ENCODE measurements at places on chromosomes 2 and 18. TPM values are rescaled to one million over a fixed set of nuclear protein-coding genes. Genes with fewer than 3 reads are reported as not detected.

DNA sequence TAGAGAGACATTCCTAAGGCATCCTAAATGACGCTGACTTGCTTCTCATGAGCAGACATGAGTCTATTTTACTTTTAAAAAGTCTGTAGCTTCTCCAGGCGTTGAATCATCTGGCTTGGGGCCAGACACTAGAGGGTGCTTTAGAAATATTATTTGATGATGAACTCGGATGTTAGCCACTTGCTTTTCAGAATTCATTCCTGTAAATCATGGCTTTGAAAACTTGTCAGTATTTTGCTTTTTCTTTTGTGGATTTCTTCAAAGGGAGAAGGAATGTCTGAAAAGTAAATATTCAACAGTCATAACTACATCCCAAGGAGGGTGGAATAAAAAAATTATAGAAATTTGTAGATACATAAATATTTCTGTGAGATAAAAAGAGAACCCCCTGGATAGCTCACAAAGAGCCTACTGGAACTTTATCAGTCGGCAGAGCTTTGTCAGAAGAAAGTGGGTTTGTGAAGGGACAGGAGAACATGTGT lies 370.8 kb downstream of the OSR1 start:
- no peak overlapping the region for H3K27ac ChIP-seq
- no peaks in the 10 kb centered on the region for H3K27me3 ChIP-seq
- H3K4me1 ChIP-seq, result no peaks in the 10 kb centered on the region

GRCh38 chr2:111919794-111920608 lies 21.6 kb downstream of the MERTK start:
- no peak for DNase-seq
- H3K4me3 ChIP-seq, result no peak overlapping the region
- no peaks in the 10 kb centered on the region for H3K36me3 ChIP-seq
- no peak overlapping the region for H3K27ac ChIP-seq
- no peaks in the 10 kb centered on the region for H3K4me1 ChIP-seq

The NPPC gene
- polyA plus RNA-seq, result not detected

GRCh38 chr2:190819840-190820301 lies 60.8 kb upstream of the GLS start:
- no peak overlapping the region for H3K4me3 ChIP-seq
- no peaks in the 10 kb centered on the region for H3K4me1 ChIP-seq
- peaks cover 1% of the 10 kb centered on the region for H3K27me3 ChIP-seq
- H3K27ac ChIP-seq, result no peak overlapping the region
- H3K36me3 ChIP-seq, result peaks cover 5% of the 10 kb centered on the region
- no peak for DNase-seq

GRCh38 chr2:206518997-206519396 lies 75.7 kb downstream of the ADAM23 start:
- H3K4me1 ChIP-seq, result no peaks in the 10 kb centered on the region
- no peaks in the 10 kb centered on the region for H3K36me3 ChIP-seq
- H3K27ac ChIP-seq, result no peak overlapping the region
- H3K4me3 ChIP-seq, result no peak overlapping the region
- DNase-seq, result no peak

DNA sequence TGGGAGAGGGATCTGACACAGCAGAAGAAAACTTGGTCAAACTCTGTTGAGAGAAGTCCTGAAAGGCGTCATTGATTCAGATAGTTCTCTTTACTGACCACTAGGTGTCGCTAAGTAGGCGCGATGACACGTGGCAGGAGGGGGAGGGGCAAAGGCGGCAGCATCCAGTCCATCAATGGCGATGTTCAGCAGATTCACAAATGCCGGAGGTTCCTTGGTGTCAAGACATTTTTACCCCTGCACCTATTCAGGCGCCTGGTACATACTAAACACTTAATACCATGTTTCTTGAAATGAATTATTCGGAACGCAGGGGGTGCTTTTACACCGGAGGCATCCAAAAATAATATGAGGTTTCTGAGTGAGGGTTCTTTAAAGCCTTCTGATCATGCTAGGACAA lies 3.0 kb upstream of the PLEK start:
- H3K27ac ChIP-seq, result no peak overlapping the region
- H3K4me1 ChIP-seq, result peaks cover 11% of the 10 kb centered on the region
- peak overlapping the region; percentile 59 for H3K4me3 ChIP-seq
- DNase-seq, result peak; percentile 81

DNA sequence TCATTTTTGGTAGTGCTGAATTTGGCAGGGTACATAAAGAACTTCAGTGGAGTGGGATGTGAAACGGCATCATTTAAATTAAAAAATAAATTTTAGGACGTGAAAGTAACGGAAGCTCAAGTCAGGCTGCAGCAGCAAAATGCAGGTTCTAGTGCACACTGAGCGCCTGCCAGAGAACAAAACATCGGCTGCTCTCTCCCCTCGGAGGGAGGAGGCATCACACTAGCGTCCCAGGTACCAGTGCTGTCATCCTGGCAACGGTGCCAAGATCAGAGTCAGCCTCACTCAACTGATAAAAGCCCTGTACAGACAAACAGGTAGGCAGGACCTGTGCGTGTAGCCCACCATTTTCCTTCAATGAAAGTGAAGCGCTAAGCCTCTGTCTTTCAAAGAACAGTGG lies 261.5 kb downstream of the PTGR3 start:
- H3K27ac ChIP-seq, result no peak overlapping the region
- no peak for DNase-seq
- H3K4me1 ChIP-seq, result peaks cover 20% of the 10 kb centered on the region
- peaks cover 4% of the 10 kb centered on the region for H3K36me3 ChIP-seq
- H3K4me3 ChIP-seq, result no peak overlapping the region

- H3K27ac ChIP-seq, result peak overlapping the region; percentile 37
- no peaks in the 10 kb centered on the region for H3K27me3 ChIP-seq
- H3K4me1 ChIP-seq, result peaks cover 20% of the 10 kb centered on the region
- no peak overlapping the region for H3K4me3 ChIP-seq
These were observed 74.7 kb upstream of the TMEM200C start for GRCh38 chr18:5969989-5970403.

GRCh38 chr18:48098007-48098406 lies 167.5 kb upstream of the SMAD2 start:
- no peaks in the 10 kb centered on the region for H3K4me1 ChIP-seq
- DNase-seq, result no peak
- no peak overlapping the region for H3K4me3 ChIP-seq
- H3K27me3 ChIP-seq, result peaks cover 11% of the 10 kb centered on the region

Measured in naive thymus-derived CD8-positive, alpha-beta T cell (primary cell).